Activated naive CD4-positive, alpha-beta T cell treated with anti-CD3 and anti-CD28 coated beads, Interleukin-2, amount 10 ng/mL, durations not matched to agents 7 days and 5 days (primary cell): ENCODE measurements at places on chromosomes 5 and 9.

GRCh38 chr9:561427-561826 lies 280.1 kb upstream of the DMRT1 start:
- DNase-seq, result no peak

- DNase-seq, result no peak
Measured at GRCh38 chr5:123147741-123148140, 58.7 kb downstream of the PRDM6 start.

DNA sequence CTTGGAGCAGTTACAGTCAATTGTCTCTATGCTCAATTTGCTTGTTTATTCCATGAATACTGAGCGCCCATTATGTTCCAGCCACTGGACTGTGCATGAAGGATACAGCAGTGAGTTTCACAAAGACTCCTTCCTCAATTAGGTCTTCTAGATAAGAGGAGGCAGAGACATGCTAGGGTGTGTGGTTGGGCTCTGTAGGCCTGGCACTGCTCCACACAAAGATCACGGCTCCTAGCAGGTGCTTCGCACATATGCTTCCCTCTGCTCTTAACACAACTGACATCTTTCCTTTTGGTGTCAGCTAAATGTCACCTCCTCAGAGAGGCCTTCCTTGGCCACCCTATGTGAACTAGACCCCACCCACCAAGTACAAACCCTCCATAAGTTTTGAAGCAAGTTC lies 10.9 kb downstream of the IL12B start:
- no peak for DNase-seq

- DNase-seq, result no peak
Measured at GRCh38 chr5:142906863-142907671, 136.9 kb downstream of the ARHGAP26 start.

DNA sequence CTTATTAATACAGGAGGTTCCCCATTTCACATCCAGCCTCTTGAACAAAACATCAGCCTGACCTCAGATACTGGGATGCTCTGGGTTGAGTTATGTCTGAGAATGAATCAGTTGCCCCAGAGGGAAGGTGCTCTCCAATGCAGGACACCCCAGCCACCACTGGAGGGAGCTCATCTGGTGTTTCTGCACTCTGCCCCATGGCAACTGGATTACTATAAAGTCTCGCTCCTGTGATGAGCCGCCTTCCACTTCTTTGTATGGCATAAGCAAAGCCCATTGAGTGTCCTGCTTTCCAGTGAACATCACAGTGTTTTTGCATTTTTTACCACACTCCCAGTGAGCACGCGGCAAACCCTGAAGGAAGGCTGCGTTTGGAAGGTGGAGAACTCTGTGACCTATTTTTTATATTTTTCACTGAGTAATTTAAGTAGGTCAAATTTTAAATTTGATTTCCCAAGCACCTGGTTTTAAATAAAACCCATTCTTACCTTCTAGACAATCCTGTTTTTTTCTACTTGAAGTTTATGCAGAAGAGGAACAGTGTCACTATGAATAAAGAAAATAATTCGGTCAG lies 176.9 kb upstream of the WWC1 start:
- DNase-seq, result peak; percentile 61
